A673 (cell line): ENCODE measurements at places on chromosomes 2 and 18. TPM values are rescaled to one million over a fixed set of nuclear protein-coding genes. Genes with fewer than 3 reads are reported as not detected.

DNA sequence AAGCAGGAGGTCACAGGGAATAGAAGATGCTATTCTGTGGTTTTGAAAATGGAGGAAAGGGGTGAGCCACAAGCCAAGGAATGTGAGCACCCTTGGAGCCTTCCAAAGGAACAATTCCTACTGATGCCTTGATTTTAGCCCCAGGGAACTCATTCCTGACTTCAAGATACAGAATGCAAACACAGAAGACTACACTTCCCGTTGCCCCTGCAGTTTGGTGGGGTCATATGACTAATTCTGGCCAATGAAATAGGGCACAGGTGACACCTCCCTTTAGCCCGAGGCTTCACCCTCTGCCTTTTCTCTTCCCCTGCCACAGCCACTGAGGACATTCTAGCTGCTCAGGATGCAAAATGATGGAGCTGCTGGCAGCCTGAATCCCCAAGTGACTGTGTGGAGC lies 126.1 kb downstream of the INHBB start:
- DNase-seq, result no peak

DNA sequence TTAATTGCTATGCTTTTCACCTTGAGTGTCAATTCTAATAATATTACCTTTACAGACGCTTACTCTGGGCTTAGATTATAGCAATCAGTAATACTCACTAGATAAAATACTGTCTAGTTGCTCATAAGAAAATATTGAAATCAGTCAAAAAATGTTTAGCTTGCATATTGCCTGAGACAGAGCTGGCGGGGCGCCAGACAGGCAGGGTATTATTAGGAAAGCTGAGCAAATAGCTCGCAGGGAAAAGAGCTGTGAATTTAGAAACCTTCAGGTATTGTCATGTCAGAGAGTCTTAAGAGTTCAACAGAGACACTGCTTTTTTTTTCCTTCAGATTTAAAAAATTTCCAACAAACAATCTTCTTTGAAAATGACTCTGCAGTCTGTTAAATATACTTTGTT lies 118.4 kb downstream of the MEIS1 start:
- peak; percentile 45 for DNase-seq

- no peak for DNase-seq
Measured at GRCh38 chr2:121210691-121211090, 74.3 kb downstream of the TFCP2L1 start.

GRCh38 chr2:175742367-175742766 lies 259.7 kb downstream of the LNPK start:
- no peak for DNase-seq

DNA sequence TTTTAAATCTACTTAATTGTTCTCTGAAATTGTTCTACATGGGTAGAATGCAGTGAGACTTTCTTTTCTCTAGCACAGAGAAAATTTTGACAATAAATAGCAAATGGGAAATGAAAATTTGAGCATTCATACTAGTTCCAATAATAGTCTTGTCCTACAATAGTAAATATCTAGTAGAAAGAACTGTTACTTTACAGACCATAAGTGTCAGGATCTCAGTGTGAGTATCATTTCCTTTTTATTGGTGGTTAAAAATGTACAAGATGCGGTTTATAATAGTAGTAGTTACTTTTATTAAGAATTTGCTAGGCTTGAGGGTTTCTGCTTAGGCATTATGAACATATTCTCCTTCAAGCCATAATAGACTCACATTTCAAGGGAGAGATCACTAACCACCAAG lies 43.2 kb downstream of the KCNE4 start:
- no peak for DNase-seq

DNA sequence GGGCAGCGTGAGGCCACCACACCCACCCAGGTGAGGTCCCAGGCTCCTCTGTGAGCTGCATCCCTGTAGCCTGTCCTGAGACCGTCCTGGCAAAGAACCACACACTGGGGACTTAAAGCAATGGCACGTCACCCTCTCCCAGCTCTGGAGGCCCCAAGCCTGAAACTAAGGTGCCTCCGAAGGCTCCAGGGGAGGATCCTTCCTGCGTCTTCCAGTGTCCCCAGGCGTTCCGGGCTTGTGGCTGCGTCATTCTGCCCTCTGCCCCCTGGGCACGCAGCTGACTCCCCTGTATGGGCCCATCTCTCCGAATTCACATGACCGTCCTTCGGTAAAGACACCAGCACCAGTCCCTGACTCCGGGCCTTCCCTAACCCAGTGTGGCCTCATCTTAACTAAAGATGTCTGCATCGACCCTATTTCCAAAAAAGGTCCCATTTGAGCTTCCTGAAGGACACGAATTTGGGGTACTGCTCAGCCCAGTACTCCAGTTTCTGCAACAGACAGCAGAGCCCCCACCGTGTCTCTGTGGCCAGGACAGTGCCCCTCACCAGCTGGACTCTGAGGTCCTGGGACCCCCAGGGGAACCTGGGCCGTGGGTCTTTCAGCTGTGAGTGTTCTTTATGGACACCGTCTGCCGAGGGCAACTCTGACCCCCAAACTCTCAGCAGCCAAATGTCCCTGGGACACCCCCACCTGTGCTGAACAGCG lies 75.2 kb upstream of the CTDP1 start:
- DNase-seq, result no peak

The RSAD2 gene
- total RNA-seq, result 2.1 and 2.2 TPM in 2 replicates

The OR6B2 gene
- total RNA-seq, result not detected in 2 replicates

The KCNG2 gene
- total RNA-seq, result not detected in 2 replicates

The ZDBF2 gene
- 0.75 and 1.8 TPM in 2 replicates for total RNA-seq
